Ammon's horn (tissue), 1 donor: ENCODE measurements at places on chromosomes 13 and 19.

- DNase-seq = no peak
These were observed 19.3 kb upstream of the RASA3 start for GRCh38 chr13:114151565-114152284.

- peak; percentile 54 for DNase-seq
These were observed 9.4 kb downstream of the LTBP4 start for GRCh38 chr19:40610396-40611064.

- no peak for DNase-seq
These were observed 122.3 kb upstream of the GPC6 start for GRCh38 chr13:93104270-93104669.

DNA sequence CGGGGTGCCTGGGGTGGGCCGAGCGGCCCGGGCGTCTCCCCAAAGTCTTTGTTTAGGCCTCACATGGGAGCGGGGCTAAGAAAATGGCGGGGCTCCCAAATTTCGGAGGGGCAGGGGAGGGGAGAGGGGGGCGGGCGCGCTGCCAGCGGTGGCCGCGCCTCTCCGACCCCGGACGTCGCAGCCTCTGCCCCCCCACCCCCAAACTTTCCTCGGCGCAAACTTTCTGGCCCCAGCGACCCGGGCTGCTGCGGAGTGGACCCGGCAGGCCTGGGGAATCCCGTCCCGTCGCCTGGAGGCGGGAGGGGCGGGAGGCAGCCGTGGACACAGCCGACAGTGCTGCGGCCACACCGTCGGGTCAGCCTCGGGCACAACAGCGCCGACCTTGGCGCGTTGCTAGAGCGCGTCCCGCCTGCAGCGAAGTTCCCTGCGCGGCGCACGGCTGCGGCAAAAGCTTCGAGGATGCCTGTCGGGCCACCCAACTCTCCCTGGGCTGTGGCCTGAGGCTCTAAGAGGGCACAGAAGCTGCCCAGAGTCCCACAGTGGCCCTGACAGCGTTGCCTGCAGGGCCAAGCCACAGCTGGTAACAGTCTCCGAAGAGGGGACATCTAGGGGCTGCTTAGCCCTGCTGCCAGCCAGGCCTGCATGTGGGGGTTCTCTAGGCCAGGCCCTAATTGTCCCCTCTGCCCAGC lies 1.3 kb downstream of the NFIX start:
- DNase-seq = no peak

GRCh38 chr19:44644402-44645016 lies 799 bp downstream of the PVR start:
- DNase-seq = no peak

GRCh38 chr19:44626048-44626624 lies 12.8 kb downstream of the IGSF23 start:
- DNase-seq = no peak

DNA sequence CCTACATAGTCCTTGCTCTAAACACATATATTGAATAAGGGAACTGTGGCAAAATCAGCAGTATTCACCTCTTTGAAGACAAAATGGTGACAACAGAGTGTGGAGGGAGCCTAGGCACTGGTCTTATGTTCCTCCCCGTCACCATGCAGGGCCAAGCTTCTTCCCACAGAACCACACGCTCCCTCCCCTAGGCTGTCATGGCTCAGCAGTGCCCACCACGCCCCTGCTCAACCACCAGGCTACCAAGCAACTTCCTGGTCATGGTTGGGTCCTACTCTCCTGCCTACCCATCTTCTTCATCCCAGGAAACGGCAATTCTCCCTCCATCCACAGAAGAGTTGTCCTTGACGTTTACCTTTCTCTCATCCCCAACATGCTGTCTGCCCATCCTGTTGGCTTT lies 126.1 kb downstream of the CRYL1 start:
- no peak for DNase-seq

DNA sequence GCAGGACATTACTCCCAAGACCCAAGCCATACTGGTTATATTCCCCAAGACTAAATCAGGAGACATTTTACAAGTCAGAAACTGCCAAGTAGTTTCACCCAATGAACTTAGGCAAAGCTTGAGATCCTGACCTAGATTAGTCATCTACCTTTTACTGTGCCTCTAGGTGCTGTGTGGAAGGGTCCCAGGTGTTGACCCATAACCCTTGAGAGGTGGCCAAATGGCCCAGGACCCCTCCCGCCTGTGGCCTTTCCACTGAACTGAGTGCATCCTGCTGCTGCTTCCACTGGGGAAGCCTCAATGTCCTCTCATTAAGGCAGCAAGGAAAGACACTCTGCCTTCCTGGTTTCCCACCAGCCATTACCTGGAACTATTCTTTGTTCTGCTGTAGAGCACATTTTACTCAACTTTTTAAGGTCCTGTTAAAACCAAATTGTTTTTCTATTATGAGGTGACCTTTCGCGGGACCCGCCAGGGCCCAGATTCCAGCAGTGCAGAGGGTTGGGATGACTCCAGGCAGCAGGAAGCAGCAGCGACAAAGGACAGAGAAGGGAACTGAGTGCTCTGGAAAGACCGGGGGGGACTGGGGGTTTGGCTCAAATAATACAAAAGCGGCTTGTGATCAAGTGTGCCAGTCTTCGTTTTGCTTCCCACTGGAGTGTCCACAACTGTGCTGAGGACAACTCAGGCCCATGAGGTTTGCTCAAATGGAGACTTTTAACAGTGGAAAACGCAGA lies 27.1 kb downstream of the ANKRD10 start:
- DNase-seq = peak; percentile 77

GRCh38 chr19:50514346-50515167 lies 844 bp upstream of the ASPDH start:
- peak; percentile 88 for DNase-seq

GRCh38 chr13:23963184-23963931 lies 66.1 kb upstream of the C1QTNF9B start:
- no peak for DNase-seq

GRCh38 chr13:94764576-94765321 lies 52.4 kb upstream of the SOX21 start:
- DNase-seq = no peak

DNA sequence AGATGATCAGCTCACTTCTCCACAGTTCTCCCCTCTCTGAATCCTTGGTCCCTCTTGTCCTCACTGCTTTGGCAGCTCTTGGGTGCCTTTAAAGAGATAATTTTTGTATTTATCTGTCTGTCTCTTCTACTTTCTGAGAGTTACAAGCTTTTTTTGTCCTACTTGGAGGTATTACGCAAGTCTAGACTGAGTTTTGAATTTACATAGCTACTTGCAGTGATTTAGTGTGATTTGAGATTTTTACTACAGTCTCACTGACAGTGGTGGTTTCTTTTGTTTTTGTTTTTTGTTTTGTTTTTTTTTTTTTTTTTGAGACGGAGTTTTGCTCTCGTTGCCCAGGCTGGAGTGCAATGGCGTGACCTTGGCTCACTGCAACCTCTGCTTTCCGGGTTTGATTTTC lies 22.1 kb downstream of the URI1 start:
- no peak for DNase-seq

GRCh38 chr13:105329359-105329758 lies 1206.1 kb downstream of the EFNB2 start:
- DNase-seq = no peak

- no peak for DNase-seq
These were observed 43.9 kb downstream of the ZC3H13 start for GRCh38 chr13:46008631-46009030.

GRCh38 chr13:104993708-104994107 lies 1541.8 kb downstream of the EFNB2 start:
- DNase-seq = no peak

DNA sequence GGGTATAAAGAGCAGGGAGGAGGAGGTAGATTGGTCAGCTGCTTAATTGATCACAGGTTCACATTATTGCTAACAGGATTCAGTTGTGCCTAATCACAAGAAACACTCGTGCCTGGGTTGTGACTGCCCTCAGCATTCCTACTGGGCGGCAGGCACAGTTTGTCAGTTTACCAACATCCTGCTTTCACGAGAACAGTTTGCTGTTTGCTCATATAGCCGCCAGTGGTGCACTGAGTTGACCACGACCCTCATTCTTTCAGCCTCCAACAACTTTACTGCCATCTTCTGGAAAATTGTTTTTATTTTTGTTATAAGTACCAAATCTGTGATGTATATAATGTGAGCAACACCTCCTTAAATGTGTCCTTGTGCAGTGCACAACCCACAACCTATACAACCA lies 16.2 kb upstream of the IFT88 start:
- peak; percentile 30 for DNase-seq

DNA sequence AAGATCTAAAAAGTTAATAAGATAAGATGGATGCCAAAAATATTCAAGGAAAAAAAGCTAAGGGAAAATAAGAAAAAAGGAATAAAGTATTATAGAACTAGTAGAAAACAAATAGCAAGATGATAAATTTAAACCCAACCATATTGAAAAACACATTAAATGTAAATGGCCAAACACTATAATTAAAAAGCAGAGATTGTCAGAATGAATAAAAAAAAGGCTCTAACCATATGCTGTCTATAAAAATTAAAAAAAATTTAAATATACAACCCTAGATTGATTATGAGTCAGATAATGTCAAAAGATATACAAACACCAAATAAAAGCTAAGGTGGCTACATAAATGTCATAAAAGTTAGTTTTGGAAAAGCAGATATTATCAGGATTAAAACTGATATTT lies 617.5 kb upstream of the SGCG start:
- no peak for DNase-seq

- DNase-seq = no peak
These were observed 94.8 kb upstream of the SOX1 start for GRCh38 chr13:111971891-111972780.

- no peak for DNase-seq
These were observed 2.1 kb downstream of the TMEM238 start for GRCh38 chr19:55382013-55382412.

DNA sequence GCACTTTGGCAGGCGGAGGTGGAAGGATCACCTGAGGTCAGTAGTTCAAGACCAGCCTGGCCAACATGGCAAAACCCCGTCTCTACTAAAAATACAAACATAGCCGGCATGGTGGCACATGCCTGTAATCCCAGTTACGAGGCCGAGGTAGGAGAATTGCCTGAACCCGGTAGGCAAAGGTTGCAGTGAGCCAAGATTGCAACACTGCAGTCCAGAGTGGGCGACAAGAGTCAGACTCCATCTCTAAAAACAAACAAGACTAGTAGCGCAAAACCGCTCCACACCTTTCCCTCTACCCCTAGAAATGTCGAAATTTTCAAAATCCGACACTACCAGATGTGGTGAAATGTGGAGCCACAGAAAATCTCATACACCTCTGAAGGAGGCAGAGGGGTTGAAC lies 11.2 kb upstream of the TYROBP start:
- no peak for DNase-seq

DNA sequence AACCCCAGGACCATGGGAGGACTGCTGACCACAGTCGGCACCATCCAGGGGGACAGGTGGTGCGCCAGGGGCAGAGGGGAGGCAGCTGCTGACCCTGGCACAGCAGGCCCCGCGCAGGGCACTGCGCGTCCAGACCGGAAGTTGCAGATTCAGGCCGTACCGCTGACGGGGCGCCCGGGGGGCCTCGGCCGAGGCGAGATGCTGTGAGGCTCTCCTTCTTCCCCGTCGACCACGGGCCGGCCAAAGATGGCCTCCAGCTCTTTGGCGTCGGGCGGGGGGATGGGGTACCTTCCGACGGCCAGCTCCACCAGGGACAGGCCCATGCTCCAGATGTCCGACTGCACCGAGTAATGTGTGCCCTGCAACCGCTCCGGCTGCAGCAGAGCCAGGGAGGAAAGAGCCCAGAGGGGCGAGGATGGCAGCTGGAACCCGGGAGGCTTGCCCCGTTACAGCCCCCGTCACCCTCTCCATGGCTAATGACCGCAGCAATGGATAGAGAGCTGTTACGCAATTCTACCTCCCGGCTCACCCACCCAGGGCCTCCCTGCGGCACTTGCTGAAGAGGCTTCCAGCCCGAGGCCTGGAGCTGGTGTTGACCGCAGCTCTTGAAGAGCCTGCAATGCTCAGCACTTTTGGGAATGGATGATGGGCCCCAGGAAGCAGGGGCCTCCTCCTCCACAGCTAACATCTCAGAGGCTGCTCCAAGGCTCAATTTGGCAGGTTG lies 24.7 kb downstream of the MAP2K2 start:
- DNase-seq = no peak

DNA sequence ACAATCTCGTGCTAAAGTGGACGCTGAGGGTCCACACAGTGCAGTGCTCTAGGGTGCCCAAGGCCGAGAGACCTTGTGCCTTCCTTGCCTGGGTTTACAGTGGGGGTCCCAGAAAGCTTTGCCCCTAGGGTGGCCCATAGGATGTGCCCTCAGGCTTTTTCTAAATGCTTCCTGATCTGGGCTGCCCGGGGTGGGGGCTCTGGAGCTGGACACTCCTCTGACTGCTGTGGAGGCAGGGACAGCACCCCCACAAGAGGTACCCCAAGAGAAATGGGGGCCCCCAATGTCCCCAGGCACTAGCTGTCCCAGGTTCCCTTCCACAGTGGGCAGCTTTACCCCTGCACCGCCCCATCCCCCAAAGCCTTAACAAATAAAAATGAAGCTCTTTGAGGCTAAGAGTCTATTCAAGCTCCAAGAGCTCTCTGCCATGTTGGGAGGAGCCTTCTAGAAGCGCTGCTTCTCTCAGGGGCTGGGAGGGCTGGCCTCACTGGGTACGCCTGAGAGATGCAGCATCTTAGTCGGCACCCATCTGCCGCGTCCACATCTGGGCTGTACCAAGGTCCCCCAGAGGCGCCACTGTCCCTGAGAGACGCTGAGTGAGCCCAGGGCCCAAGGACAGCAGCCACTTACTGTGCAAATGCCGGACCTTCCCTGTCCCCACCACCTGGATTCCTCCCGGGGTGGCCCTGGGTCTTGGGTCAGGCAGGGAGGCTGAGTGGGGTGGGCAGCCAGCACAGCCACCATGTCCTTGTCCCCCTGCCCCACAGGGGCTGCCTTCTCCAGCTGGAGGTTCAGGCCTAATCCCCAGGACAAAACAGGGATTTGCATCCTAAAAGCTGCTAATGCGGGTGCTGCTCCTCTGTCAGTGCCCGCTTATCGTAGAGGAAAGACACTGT lies 27.4 kb downstream of the CEBPA start:
- no peak for DNase-seq

- no peak for DNase-seq
These were observed 19.3 kb downstream of the AP1M1 start for GRCh38 chr19:16216744-16217670.

- no peak for DNase-seq
These were observed 99.9 kb upstream of the CACNA1A start for GRCh38 chr19:13606156-13606555.

DNA sequence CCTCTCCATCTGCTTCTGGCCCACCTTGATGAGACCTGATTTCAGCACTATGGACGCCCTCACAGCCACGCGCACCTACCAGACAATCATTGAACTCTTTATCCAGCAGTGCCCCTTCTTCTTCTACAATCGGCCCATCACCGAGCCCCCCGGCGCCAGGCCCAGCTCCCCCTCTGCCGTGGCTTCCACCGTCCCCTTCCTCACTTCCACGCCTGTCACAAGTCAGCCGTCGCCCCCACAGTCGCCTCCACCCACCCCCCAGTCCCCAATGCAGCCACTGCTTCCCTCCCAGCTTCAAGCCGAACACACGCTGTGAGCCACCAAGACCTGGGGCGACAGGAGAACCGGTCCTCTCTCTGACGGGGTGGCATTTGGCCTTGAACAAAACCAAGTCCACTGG lies 19.3 kb upstream of the NPAS1 start:
- no peak for DNase-seq

- peak; percentile 56 for DNase-seq
These were observed 41.3 kb upstream of the IGFL4 start for GRCh38 chr19:46081928-46082727.
